ENCODE measurements at places on chromosomes 11 and 22.

- no peak for DNase-seq
Observed at GRCh38 chr11:76307978-76308747, 72.8 kb downstream of the THAP12 start.

DNA sequence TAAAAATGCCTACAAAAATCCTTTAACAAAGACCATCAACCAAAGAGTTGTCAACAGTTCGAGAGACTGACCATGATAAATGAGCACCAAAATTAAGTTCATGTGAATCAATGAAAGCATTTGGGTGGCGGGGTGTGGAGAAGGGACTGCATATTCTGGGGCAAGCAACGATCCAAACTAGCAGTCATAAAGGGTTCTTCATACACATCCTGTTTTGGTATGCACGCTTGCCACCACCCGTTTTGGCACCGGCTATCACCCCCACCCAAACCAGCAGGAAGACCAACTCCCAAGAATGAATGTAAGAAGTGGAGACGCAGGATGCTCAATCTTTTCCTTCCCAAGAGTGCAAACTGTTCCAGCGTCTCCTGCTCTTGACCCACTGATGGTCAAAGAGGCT lies 80.8 kb downstream of the SGSM3 start:
- no peak for DNase-seq

DNA sequence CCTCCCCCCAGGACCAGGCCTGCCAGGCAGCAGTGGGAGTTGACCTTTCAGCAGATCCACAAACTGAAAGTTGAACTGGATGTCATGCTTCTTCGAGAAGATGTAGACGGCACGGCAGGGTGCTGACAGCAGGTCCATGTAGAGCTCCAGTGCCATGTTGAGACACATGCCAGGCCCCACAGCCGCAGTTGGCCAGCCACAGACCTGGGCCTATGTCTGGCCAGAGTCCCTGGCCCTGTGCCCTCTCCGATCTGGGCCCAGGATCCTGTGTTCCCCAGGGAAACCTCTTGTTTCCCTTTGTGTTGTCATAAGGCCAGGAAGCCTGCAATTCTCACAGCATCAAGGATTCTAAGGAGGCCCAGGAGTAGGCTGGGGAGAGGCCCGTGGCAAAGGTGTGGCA lies at the start of gene GSTT4:
TSS of gene GSTT4 (minus strand) at position 253 of the 400 bp plus-strand sequence. CDS start at position 156, 97 bp downstream.
- DNase-seq: no peak

DNA sequence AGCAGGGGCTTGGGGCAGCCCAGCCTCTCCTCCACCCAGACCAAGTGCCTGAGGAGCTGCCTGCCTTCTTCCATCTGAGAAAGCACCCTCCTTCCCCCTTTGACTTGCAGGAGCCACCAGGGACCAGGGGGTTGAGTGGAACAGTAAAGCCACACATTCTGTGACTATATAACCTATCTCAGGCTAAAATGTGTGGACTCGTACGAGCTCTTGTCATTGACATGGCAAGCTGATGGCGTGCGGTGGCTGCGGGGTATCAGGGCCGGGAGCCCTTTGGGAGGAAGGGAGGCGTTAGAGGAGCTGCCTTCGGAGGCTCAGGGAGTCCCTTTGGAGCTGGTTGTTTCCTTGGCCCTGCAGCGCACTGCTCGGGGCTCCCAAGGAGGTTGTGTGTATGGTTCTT lies 84.5 kb downstream of the CEP164 start:
- no peak for DNase-seq

DNA sequence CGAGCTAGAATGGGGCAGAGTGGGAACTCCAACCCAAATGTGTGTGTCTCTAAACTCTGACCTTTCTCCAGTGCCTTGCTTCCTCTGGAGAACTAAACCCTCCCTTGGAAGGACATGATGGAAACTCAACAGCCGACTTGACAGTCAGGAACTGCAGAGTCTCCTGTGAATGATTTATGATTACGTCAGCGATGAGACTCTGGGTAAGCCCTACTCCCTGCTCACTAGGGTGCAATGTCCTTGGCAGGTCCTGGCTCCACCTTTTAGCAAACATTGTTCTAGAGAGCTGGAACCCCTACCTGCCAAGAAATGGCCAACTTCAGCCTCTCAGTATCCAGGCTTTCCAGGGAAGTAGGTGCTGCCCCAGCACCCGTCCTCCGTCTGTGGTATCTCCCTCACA lies 96.1 kb upstream of the CD82 start:
- DNase-seq: no peak

GRCh38 chr11:84819537-84819936 lies 807.6 kb downstream of the DLG2 start:
- DNase-seq: no peak

GRCh38 chr11:13038366-13038765 lies 29.2 kb downstream of the RASSF10 start:
- no peak for DNase-seq

GRCh38 chr11:111737444-111738210 lies 28.6 kb downstream of the PPP2R1B start:
- no peak for DNase-seq

DNA sequence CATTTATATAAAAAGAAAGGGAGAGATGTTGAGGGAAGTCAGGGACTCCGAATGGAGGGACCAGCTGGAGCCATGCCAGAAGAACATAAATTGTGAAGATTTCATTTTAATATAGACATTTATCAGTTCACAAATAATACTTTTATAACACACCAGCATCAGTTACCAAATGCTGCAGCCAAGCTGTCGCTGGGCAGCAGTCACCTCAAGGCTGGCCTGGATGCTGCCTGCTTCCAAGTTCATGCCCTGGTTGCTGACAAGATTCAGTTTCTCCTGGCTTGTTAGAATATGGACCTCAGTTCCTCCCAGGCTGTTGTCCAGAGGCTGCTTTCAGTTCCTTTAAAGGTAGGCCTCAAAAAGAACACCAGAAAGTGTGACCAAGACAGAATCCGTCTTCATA lies 30.8 kb upstream of the ALDH3B2 start:
- no peak for DNase-seq

GRCh38 chr22:29065468-29066190 lies 4.0 kb upstream of the C22orf31 start:
- no peak for DNase-seq

- no peak for DNase-seq
Observed at GRCh38 chr11:1502954-1503707, 16.6 kb upstream of the MOB2 start.

GRCh38 chr22:46671824-46672432 lies 51.7 kb downstream of the GRAMD4 start:
- no peak for DNase-seq

DNA sequence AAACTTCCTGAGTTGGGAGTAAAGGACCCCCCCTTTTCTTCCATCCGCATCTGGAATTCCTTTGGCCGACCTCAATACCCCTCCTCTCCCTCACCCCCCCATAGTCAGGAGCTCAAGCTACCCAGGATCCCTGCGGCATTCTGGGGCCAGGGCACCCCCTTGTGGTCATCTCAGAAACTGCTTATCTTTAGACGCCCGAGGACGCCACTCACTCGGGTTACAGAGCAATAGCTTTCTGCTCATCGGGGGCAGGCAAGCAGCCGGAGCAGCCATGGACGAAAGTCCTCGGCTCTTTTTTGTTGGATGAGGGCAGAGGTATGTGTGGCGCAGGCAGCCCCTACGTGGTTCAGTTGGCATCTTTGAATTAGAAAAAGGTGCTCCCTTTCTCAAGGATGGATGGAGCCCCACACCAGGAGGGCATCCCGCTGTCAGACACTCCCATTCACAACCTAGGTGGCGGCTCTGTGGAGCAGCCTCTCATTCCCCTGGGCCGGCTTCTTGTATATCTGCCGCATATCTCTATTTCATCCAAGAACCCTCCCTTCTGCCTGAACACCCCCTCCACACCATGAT lies 2.3 kb downstream of the C1QTNF5 start:
- peak; percentile 23 for DNase-seq
